Ovary (tissue), 10 donors: ENCODE measurements at places on chromosomes 4 and X.

DNA sequence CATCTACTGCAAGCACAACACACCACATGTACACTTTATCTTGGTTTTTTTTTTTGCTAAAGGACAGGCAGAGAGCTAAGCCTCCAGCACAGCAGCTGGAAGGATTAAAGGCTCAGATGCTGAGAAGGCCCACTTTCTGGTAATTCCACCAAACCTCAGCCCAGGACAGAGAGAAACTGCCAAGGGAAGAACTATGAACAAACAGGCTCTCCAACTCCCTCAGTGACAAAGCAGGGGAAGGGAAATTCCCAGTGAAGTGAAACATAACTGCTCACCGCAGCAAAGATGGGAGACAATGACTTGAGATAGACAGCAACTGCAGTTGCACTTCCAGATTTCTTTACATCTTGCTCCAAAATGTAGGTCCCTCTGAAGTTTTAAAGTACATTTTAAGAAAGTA lies 4.8 kb downstream of the PROM1 start:
- DNase-seq, result no peak

DNA sequence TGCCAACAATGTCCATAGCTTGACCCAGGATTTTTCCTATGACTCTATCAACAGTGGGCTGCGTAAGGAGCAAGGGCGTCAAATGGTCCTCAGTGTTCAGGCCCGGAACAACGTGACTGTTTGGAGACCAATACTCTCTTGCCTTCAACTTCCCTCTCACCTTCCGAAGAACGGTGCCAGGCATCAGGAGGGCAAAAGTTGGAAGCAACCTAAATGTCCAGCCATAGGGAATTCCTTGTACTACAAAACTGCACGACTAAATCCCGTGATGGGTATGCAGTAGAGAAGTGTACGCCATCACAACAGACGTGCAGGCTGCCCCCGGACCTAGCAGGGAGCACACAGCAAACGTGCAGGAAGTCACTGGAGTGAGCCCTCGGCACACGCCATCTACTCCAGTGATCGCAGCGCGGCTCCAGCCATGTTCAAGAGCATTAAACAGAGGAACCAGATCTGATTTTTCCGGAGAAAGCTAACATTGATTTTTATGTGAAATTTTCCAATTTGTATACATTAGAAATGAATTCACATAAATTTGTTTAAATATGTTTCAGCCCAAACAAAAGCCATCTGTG lies 79.0 kb downstream of the JAKMIP1 start:
- no peak for DNase-seq

DNA sequence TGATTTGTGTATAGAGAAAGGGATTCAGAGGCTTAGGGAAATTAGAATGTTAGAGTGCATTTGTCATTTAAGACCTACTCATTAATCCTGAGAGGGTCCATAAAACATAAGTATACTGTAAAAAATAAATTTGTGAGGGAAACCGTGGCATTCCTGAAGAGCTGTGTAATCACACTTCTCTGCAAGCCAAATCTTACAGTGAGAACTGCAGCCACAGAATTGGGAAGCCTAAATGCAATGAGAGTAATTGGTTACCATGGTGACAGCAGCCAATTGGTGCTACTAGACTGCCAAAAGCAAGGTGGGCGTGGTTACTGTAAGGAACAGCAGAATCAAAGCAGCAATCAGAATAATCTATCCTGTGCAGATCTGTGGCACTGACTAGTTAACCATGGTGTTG lies 345.2 kb upstream of the GRID2 start:
- DNase-seq, result no peak

GRCh38 chrX:10795721-10796120 lies 175.3 kb upstream of the MID1 start:
- DNase-seq, result no peak

GRCh38 chr4:4455210-4455865 lies 68.4 kb downstream of the NSG1 start:
- no peak for DNase-seq

GRCh38 chr4:6478546-6479220 lies 6.3 kb upstream of the PPP2R2C start:
- DNase-seq, result no peak

- no peak for DNase-seq
These were observed 17.8 kb downstream of the WDR1 start for GRCh38 chr4:10098780-10099160.

DNA sequence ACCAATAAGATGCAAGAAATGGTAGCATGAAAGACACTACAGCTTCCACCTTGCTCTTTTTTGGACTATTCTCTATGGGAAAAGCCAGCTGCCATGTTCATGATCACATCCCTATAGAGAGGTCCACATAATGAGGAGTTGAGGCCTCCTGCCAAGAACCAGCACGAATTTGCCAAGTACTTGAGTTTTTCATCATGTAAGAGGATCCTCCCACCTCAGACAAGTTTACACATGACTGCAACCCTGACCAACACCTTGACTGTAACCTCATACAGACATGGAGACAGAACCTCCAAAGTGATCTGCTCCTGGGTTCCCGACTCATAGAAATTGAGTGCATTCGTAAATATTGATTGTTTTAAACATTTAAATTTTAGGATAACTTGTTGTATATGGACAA lies 135.2 kb upstream of the TSPAN5 start:
- no peak for DNase-seq

DNA sequence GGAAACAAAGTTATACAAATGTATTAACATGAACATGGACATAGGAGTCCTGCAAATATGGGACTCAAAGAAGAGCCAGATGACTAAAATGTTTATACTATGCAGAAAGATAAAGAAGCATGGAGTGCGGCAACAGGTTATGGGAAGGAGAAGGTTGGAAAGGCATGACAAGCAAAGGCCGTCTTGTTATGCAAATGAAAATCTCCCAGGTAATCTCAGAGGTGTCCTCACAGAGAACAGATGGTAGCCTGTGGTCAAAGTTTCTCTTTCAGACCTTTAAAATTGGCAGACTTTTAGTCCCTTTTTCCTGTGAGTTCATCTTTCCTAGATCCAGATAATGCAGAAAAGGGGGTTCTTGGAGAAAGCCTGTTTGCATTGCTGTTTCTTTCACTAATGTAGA lies 116.4 kb upstream of the BEND4 start:
- DNase-seq, result no peak

DNA sequence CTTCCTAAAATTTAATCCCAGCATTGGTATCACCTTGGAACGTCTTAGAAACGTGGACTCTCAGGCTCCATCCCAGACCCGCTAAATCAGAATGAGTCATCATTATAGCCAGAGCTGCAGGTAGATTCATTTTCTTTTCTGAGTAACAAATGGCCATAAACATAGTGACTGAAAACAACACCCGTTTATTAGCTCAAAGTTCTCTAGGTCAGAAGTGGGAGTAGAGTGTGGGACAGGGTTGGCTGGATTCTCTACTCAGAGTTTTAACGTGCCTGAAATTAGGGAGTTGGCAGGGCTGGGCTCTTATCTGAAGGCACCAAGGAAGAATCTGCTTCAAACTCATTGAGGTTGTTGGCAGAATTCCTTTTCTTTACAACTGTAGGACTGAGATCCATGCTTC lies 101.8 kb upstream of the C1QTNF7 start:
- DNase-seq, result no peak

DNA sequence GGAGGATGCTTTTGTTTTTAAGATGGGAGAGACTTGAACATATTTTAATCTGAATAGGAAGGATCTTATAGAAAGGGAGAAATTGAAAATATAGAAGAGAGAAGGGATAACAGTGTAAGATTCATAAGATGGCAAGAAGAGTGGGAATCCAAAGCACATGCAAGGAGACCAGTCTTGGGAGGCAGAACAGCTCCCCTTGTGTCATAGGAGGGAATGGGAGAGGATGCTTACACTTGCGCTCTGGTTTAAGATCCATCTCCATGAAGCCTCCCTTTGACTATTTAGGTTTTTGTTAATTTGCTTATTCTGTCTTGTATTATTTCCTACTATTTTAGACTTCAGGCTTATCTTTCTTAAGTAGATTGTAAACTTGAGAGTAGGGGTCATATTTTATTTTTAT lies 42.7 kb downstream of the KIF4A start:
- no peak for DNase-seq

GRCh38 chrX:151711787-151712186 lies 4.0 kb upstream of the FATE1 start:
- DNase-seq, result no peak

GRCh38 chrX:330726-331150 lies 12.1 kb upstream of the GTPBP6 start:
- DNase-seq, result no peak

- no peak for DNase-seq
These were observed 120.7 kb downstream of the COMMD8 start for GRCh38 chr4:47342796-47343195.

GRCh38 chr4:137312257-137312656 lies 220.0 kb downstream of the PCDH18 start:
- no peak for DNase-seq

DNA sequence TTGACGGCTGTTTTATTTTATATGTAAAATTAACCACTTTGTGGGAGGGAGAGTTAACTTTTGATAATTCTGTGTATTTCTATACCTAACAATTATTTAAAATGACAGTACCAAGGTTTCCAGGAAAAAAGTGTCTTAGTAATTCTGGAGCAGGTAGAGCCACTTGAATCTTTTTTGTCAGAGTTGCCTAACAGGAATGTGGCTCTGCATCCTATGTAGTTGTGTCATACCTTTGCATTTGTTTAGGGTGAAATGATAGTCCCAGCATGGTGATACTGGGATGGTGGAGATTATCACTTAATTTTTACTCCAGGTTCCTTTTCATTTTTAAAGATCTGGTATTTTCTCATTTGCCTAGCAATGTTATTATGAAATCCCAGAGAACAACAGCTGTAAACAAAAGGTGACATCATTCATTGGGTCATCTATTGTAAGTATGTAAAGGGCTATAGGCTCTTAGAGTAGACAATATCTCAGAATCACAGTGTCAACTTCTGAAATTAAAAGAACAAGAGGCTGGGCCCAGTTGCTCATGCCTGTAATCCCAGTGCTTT lies 9.6 kb downstream of the SGMS2 start:
- DNase-seq, result no peak

DNA sequence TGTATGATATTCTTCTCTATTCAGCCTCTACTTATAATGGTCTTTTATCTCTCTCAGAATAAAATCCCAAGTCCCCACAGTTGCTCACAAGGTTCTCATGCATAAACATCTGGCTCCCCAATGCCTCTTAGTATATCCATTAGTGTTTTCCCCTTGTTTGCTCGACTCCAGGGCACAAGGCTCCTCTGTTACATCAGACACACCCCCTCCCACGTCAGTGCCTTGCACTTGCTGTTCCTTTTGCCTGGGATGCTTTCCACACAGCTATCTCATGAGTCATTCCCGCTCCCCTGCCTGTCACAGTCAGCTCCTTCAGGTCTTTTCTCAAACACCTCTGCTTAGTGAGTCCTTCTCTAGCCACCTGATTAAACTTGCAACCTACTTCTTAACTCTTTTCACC lies 260.2 kb downstream of the IL1RAPL1 start:
- DNase-seq, result no peak

DNA sequence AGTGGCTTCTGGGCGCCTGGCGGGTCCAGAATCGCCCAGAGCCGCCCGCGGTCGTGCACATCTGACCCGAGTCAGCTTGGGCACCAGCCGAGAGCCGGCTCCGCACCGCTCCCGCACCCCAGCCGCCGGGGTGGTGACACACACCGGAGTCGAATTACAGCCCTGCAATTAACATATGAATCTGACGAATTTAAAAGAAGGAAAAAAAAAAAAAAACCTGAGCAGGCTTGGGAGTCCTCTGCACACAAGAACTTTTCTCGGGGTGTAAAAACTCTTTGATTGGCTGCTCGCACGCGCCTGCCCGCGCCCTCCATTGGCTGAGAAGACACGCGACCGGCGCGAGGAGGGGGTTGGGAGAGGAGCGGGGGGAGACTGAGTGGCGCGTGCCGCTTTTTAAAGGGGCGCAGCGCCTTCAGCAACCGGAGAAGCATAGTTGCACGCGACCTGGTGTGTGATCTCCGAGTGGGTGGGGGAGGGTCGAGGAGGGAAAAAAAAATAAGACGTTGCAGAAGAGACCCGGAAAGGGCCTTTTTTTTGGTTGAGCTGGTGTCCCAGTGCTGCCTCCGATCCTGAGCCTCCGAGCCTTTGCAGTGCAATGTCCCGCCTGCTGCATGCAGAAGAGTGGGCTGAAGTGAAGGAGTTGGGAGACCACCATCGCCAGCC lies at the start of gene ATOH1:
Gene ATOH1, plus strand, starts transcription at position 422 of the 663 bp plus-strand sequence. Its CDS starts 174 bp downstream, at position 596.
- no peak for DNase-seq

- DNase-seq, result no peak
These were observed 51.7 kb downstream of the GASK1B start for GRCh38 chr4:158121161-158121579.

DNA sequence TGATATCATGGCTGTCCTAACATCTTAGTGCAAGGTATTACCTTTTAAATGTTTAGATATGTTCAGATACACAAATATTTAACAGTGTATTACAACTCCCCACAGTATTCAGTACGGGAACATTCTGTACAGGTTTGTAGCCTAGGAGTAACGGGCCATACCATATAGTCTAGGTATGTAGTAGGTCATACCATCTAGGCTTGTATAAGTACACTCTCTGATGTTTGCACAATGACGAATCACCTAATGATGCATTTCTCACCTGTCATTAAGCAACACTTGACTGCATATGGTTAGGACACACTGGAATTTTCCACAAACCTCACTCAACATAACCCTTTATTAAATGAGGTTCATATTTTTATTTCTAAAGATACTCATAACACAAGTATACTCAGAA lies 67.7 kb downstream of the THOC2 start:
- no peak for DNase-seq
